ENCODE measurements at places on chromosomes 16 and 17. TPM values are rescaled to one million over a fixed set of nuclear protein-coding genes. Genes with fewer than 3 reads are reported as not detected.

Gene KRTAP4-3
- total RNA-seq, result not detected

- H3K4me3 ChIP-seq, result no peak overlapping the region
- peaks cover 3% of the 10 kb centered on the region for H3K27me3 ChIP-seq
- DNase-seq, result no peak
- no peak overlapping the region for H3K27ac ChIP-seq
- H3K4me1 ChIP-seq, result peaks cover 32% of the 10 kb centered on the region
Observed at GRCh38 chr16:67517661-67518423, 10.8 kb upstream of the RIPOR1 start.

DNA sequence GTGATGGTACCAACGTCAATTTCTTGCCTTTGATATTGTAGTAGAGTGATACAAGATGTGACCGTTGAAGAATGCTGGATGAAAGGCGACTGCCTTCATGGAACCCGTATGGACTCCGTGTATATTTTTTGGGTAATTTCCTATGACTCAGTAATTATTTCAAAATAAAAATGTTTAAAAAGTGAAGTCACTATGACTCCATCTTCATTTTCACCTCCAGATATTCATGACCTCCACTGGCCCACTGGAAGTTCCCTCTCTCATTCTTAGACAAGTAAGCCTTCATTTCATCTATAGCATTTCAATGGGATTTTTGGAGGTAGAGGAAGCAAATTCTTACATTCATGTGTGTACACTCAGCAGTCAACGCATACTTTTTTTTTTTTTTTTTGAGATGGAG lies 111.8 kb upstream of the NUDT7 start:
- H3K4me1 ChIP-seq, result no peaks in the 10 kb centered on the region
- H3K4me3 ChIP-seq, result no peak overlapping the region
- H3K36me3 ChIP-seq, result no peaks in the 10 kb centered on the region
- no peak overlapping the region for H3K27ac ChIP-seq
- H3K27me3 ChIP-seq, result no peaks in the 10 kb centered on the region
- no peak for DNase-seq

- DNase-seq, result peak; percentile 88
- peaks cover 55% of the 10 kb centered on the region for H3K4me1 ChIP-seq
- H3K36me3 ChIP-seq, result no peaks in the 10 kb centered on the region
- H3K4me3 ChIP-seq, result peak overlapping the region; percentile 51
- peaks cover 5% of the 10 kb centered on the region for H3K27me3 ChIP-seq
Observed at GRCh38 chr16:81645266-81645694, 133.8 kb upstream of the PLCG2 start.

Gene SERPINF2
- total RNA-seq, result not detected

GRCh38 chr17:43528319-43528987 lies 17.7 kb downstream of the ETV4 start:
- H3K36me3 ChIP-seq, result peaks cover 6% of the 10 kb centered on the region
- DNase-seq, result no peak

DNA sequence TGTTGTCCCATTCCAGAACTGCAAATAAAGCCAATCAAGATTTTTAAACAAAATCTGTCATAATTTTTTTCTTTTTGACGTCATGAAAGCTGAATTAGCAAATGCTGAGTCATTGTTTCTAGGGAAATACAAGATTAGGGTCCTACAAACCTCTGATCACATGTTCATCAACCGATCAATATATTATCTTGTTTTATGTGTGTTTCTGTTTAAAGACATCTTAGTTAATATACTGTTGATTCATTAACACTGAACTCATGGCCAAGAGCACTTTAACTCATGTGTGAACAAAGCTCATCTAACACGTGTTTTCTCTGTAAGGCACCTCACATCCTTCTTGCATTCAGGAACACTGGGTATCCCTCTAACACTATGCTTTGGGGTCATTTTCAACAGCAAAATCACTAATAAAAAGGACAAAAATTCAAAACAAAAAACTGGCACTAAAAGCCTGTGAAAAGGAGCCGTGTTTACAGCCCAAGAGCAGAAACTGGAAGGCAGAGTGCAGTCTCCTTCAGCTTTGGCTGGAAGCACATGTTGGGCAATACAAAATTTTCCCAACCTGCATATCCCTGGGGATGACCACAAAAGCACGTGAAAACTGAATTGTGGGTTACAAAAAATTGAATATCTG lies 102.5 kb downstream of the PARN start:
- no peaks in the 10 kb centered on the region for H3K36me3 ChIP-seq
- peaks cover 35% of the 10 kb centered on the region for H3K4me1 ChIP-seq
- H3K27me3 ChIP-seq, result no peaks in the 10 kb centered on the region
- peak overlapping the region; percentile 66 for H3K27ac ChIP-seq
- no peak overlapping the region for H3K4me3 ChIP-seq
- DNase-seq, result no peak

- no peak overlapping the region for H3K4me3 ChIP-seq
- no peak overlapping the region for H3K27ac ChIP-seq
- H3K36me3 ChIP-seq, result no peaks in the 10 kb centered on the region
- peaks cover 7% of the 10 kb centered on the region for H3K27me3 ChIP-seq
- no peak for DNase-seq
Observed at GRCh38 chr16:54652201-54652770, 278.4 kb upstream of the IRX5 start.

GRCh38 chr16:53372992-53373871 lies 61.0 kb upstream of the RBL2 start:
- no peak overlapping the region for H3K27ac ChIP-seq
- no peaks in the 10 kb centered on the region for H3K4me1 ChIP-seq
- DNase-seq, result no peak
- H3K36me3 ChIP-seq, result no peaks in the 10 kb centered on the region
- H3K4me3 ChIP-seq, result no peak overlapping the region

- H3K4me1 ChIP-seq, result no peaks in the 10 kb centered on the region
- H3K36me3 ChIP-seq, result no peaks in the 10 kb centered on the region
- no peak overlapping the region for H3K4me3 ChIP-seq
- no peak overlapping the region for H3K27ac ChIP-seq
Observed at GRCh38 chr16:5903153-5903552, 805.6 kb upstream of the EEF2KMT start.

- peak overlapping the region; percentile 61 for H3K27ac ChIP-seq
- H3K4me1 ChIP-seq, result peaks cover 22% of the 10 kb centered on the region
- H3K36me3 ChIP-seq, result peaks cover 5% of the 10 kb centered on the region
Observed at GRCh38 chr16:69123910-69124309, 8.5 kb downstream of the CHTF8 start.

Data from HFFc6 (cell line).